ENCODE measurements at places on chromosomes 7 and 10. TPM values are rescaled to one million over a fixed set of nuclear protein-coding genes. Genes with fewer than 3 reads are reported as not detected.

DNA sequence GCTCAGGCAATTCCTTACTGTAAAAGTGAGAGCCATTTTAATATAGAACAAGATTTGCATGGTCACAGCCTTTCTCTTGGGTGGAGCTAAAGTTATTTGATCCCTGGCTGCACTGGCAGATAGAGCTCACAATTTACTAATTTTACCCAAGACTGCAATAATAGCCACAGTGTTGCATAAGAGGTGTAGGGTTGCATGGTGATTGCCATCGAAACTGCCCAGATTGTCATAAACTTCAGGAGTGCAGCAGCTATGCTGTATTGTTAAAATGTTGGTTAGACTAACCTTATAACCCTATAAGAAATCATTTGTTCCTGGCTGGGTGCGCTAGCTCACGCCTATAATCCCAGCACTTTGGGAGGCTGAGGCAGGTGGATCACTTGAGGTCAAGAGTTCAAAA, 50.0 kb downstream of the VCL start:
- no peak overlapping the region for H3K4me3 ChIP-seq
- DNase-seq: no peak
- H3K36me3 ChIP-seq: peaks cover 16% of the 10 kb centered on the region
- H3K27ac ChIP-seq: no peak overlapping the region
- H3K4me1 ChIP-seq: peaks cover 12% of the 10 kb centered on the region

GRCh38 chr10:48885376-48885775, 54.3 kb downstream of the LRRC18 start:
- H3K27me3 ChIP-seq: no peaks in the 10 kb centered on the region
- H3K36me3 ChIP-seq: no peaks in the 10 kb centered on the region
- no peak for DNase-seq
- no peak overlapping the region for H3K27ac ChIP-seq
- H3K4me1 ChIP-seq: no peaks in the 10 kb centered on the region

DNA sequence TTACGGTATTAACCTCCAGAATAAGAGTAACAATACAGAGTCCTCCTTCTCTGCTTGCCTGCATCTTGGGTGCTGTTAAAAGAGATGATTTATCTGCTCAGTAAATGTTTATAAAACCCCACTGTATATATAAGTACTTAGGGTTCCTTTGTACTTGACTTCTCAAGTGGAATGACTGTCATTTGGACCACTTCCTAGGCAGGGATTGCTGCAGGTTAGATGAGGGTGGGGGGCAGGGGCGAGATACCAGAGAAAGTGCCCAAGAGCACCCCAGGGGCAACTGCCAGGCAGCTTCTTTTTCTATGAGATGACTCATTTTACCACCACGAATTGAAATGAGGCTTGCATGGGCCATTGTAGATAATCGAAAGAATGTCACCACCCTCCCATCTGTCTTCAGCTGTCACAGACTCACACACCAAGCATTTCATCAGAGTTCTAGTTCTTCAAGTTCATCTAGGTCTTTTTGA, 421.9 kb upstream of the GALNT17 start:
- no peak overlapping the region for H3K27ac ChIP-seq
- no peak for DNase-seq
- no peaks in the 10 kb centered on the region for H3K27me3 ChIP-seq
- peaks cover 6% of the 10 kb centered on the region for H3K4me1 ChIP-seq
- no peak overlapping the region for H3K4me3 ChIP-seq

- H3K36me3 ChIP-seq: peaks cover 72% of the 10 kb centered on the region
- no peak for DNase-seq
- no peak overlapping the region for H3K4me3 ChIP-seq
- H3K27me3 ChIP-seq: no peaks in the 10 kb centered on the region
These were observed 8.0 kb downstream of the SPOCK2 start for GRCh38 chr10:72080042-72080975.

DNA sequence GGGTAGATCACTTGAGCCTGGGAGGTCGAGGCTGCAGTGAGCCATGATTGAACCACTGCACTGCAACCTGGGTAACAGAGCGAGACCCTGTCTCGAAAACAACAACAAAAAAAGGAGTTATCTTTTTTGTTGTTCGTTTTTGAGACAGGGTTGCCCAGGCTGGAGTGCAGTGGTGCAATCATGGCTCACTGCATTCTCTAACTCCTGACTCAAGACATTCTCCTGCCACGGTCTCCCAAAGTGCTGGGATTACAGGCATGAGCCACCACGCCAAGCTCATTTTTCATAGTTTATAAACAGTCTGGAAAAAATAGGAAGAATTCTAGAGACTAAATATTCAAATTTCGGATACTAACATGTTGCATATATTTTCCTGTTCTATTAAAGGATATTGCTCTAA, 29.4 kb downstream of the SFXN4 start:
- DNase-seq: no peak
- no peaks in the 10 kb centered on the region for H3K27me3 ChIP-seq
- H3K27ac ChIP-seq: peak overlapping the region; percentile 60
- H3K36me3 ChIP-seq: peaks cover 67% of the 10 kb centered on the region
- peaks cover 57% of the 10 kb centered on the region for H3K4me1 ChIP-seq
- no peak overlapping the region for H3K4me3 ChIP-seq

GRCh38 chr7:2575733-2576340, 17.1 kb downstream of the IQCE start:
- H3K36me3 ChIP-seq: peaks cover 24% of the 10 kb centered on the region
- no peak overlapping the region for H3K27ac ChIP-seq
- H3K27me3 ChIP-seq: no peaks in the 10 kb centered on the region
- no peak overlapping the region for H3K4me3 ChIP-seq
- DNase-seq: no peak

- H3K4me1 ChIP-seq: no peaks in the 10 kb centered on the region
- no peaks in the 10 kb centered on the region for H3K27me3 ChIP-seq
- DNase-seq: no peak
- no peak overlapping the region for H3K4me3 ChIP-seq
- no peak overlapping the region for H3K27ac ChIP-seq
These were observed 73.3 kb upstream of the CHCHD3 start for GRCh38 chr7:133155146-133155545.

DNA sequence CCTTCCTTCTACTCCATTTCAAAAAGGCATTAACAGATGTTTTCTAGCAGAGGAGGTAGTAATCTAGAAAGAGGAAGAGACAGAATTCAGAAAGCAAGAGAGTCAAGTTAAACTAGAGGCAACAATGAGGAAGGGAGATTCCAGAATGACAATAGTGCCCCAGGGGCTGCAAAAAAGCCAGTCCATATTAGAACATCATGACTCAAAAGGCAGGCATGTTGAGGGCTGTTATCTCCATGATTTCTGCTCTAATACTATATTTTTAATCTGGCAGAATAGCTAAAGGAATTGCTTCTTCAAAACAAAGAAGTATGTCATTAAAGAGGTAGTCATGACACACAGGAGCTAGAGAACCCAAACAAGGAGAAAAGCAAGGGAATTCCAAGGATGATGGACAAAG, 599.6 kb downstream of the INHBA start:
- no peaks in the 10 kb centered on the region for H3K4me1 ChIP-seq
- H3K4me3 ChIP-seq: no peak overlapping the region
- no peaks in the 10 kb centered on the region for H3K27me3 ChIP-seq
- H3K27ac ChIP-seq: no peak overlapping the region
- DNase-seq: no peak
- no peaks in the 10 kb centered on the region for H3K36me3 ChIP-seq

- H3K27me3 ChIP-seq: no peaks in the 10 kb centered on the region
- H3K4me3 ChIP-seq: no peak overlapping the region
- H3K36me3 ChIP-seq: no peaks in the 10 kb centered on the region
- DNase-seq: no peak
- no peak overlapping the region for H3K27ac ChIP-seq
- H3K4me1 ChIP-seq: no peaks in the 10 kb centered on the region
These were observed 1375.1 kb upstream of the LRRTM3 start for GRCh38 chr10:65550761-65551160.

GRCh38 chr7:53638517-53638916, 603.1 kb downstream of the POM121L12 start:
- H3K27ac ChIP-seq: no peak overlapping the region
- no peaks in the 10 kb centered on the region for H3K4me1 ChIP-seq
- no peaks in the 10 kb centered on the region for H3K36me3 ChIP-seq

GRCh38 chr10:114565066-114565465, 93.0 kb downstream of the ABLIM1 start:
- no peaks in the 10 kb centered on the region for H3K36me3 ChIP-seq
- DNase-seq: no peak
- no peaks in the 10 kb centered on the region for H3K27me3 ChIP-seq
- H3K4me3 ChIP-seq: no peak overlapping the region
- no peak overlapping the region for H3K27ac ChIP-seq

- no peaks in the 10 kb centered on the region for H3K36me3 ChIP-seq
- no peaks in the 10 kb centered on the region for H3K4me1 ChIP-seq
- no peak overlapping the region for H3K27ac ChIP-seq
- no peak for DNase-seq
These were observed 21.5 kb downstream of the C10orf53 start for GRCh38 chr10:49700997-49701396.

- no peak overlapping the region for H3K27ac ChIP-seq
- H3K4me1 ChIP-seq: no peaks in the 10 kb centered on the region
- no peaks in the 10 kb centered on the region for H3K27me3 ChIP-seq
- no peak for DNase-seq
- no peaks in the 10 kb centered on the region for H3K36me3 ChIP-seq
These were observed 100.7 kb upstream of the DKK1 start for GRCh38 chr10:52213321-52213752.

GRCh38 chr10:43114743-43115611, 23.3 kb upstream of the CSGALNACT2 start:
- H3K36me3 ChIP-seq: no peaks in the 10 kb centered on the region
- no peak for DNase-seq
- H3K4me1 ChIP-seq: peaks cover 19% of the 10 kb centered on the region
- H3K4me3 ChIP-seq: no peak overlapping the region
- no peak overlapping the region for H3K27ac ChIP-seq

GRCh38 chr7:100211342-100211780, 8.4 kb upstream of the PVRIG start:
- H3K27ac ChIP-seq: peak overlapping the region; percentile 57
- peaks cover 55% of the 10 kb centered on the region for H3K4me1 ChIP-seq
- H3K4me3 ChIP-seq: peak overlapping the region; percentile 12
- peaks cover 18% of the 10 kb centered on the region for H3K36me3 ChIP-seq
- H3K27me3 ChIP-seq: no peaks in the 10 kb centered on the region
- DNase-seq: peak; percentile 45

GRCh38 chr10:118626953-118627352, 31.5 kb upstream of the PRLHR start:
- peaks cover 12% of the 10 kb centered on the region for H3K27me3 ChIP-seq
- no peak overlapping the region for H3K4me3 ChIP-seq
- H3K4me1 ChIP-seq: no peaks in the 10 kb centered on the region
- DNase-seq: no peak
- no peaks in the 10 kb centered on the region for H3K36me3 ChIP-seq
- H3K27ac ChIP-seq: no peak overlapping the region

The SFXN4 gene
- total RNA-seq: 19.6 TPM

The TASOR2 gene
- 35.1 TPM for total RNA-seq

The CPN1 gene
- total RNA-seq: not detected

The TSPAN33 gene
- 0.48 TPM for total RNA-seq

The TMEM213 gene
- total RNA-seq: 0.73 TPM

The DEPP1 gene
- total RNA-seq: 1.9 TPM

The PLEKHS1 gene
- total RNA-seq: not detected

The NKX2-3 gene
- total RNA-seq: not detected

The TBX20 gene
- total RNA-seq: 0.38 TPM

The CLCN1 gene
- total RNA-seq: 0.10 TPM

The MALRD1 gene
- not detected for total RNA-seq

The ZNF655 gene
- total RNA-seq: 102 TPM
